ENCODE measurements at places on chromosomes 11 and 22.

DNA sequence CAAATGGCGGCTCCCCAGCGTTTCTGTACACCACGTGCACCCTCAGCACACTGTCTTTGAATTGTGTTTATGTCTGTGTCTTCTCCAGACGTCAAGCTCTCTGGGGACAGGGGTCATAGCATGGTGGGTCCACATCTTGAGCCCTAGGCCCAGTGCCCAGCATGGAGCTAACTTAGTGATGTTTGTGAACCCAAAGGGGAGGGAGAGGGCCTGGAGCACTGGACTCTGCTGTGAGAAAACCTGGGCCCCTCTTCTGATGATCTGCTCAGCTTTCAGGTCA lies 4.3 kb downstream of the MRGPRG start:
- H3K27me3 ChIP-seq: no peaks in the 10 kb centered on the region
- H3K36me3 ChIP-seq: no peaks in the 10 kb centered on the region
- no peaks in the 10 kb centered on the region for H3K4me1 ChIP-seq
- H3K4me3 ChIP-seq: no peak overlapping the region
- DNase-seq: no peak

- no peak overlapping the region for H3K27ac ChIP-seq
- no peak overlapping the region for H3K4me3 ChIP-seq
- no peaks in the 10 kb centered on the region for H3K36me3 ChIP-seq
- no peaks in the 10 kb centered on the region for H3K4me1 ChIP-seq
Observed at GRCh38 chr11:13884158-13884799, 78.2 kb upstream of the SPON1 start.

GRCh38 chr11:134659882-134660281 lies 247.8 kb upstream of the B3GAT1 start:
- no peaks in the 10 kb centered on the region for H3K4me1 ChIP-seq
- no peak overlapping the region for H3K4me3 ChIP-seq
- H3K27me3 ChIP-seq: no peaks in the 10 kb centered on the region

DNA sequence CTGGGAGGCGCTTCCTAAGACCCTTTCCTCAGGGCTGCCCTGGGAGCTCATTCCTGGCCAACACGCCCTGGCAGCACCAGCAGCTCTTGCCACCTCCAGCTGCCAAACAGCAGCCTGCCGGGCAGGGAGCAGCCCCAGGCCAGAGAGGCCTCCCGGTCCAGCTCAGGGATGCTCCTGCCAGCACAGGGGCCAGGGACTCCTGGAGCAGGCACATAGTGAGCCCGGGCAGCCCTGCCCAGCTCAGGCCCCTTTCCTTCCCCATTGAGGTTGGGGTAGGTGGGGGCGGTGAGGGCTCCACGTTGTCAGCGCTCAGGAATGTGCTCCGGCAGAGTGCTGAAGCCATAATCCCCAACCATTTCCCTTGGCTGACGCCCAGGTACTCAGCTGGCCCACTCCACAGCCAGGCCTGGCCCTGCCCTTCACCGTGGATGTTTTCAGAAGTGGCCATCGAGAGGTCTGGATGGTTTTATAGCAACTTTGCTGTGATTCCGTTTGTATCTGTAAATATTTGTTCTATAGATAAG lies 7.6 kb downstream of the SLC39A13 start:
- H3K4me3 ChIP-seq: no peak overlapping the region
- no peaks in the 10 kb centered on the region for H3K27me3 ChIP-seq
- peaks cover 56% of the 10 kb centered on the region for H3K36me3 ChIP-seq
- H3K4me1 ChIP-seq: peaks cover 22% of the 10 kb centered on the region
- peak overlapping the region; percentile 79 for H3K27ac ChIP-seq

GRCh38 chr11:68913188-68913587 lies 9.5 kb downstream of the IGHMBP2 start:
- no peaks in the 10 kb centered on the region for H3K4me1 ChIP-seq
- peaks cover 86% of the 10 kb centered on the region for H3K36me3 ChIP-seq
- H3K27me3 ChIP-seq: no peaks in the 10 kb centered on the region
- no peak for DNase-seq
- no peak overlapping the region for H3K27ac ChIP-seq
- no peak overlapping the region for H3K4me3 ChIP-seq

GRCh38 chr11:22342211-22343031 lies 4.2 kb downstream of the SLC17A6 start:
- no peak for DNase-seq
- H3K36me3 ChIP-seq: no peaks in the 10 kb centered on the region
- no peak overlapping the region for H3K27ac ChIP-seq
- H3K4me1 ChIP-seq: no peaks in the 10 kb centered on the region
- H3K4me3 ChIP-seq: no peak overlapping the region

GRCh38 chr22:36151006-36151595 lies 9.5 kb downstream of the APOL3 start:
- DNase-seq: no peak
- peak overlapping the region; percentile 46 for H3K27ac ChIP-seq
- H3K36me3 ChIP-seq: no peaks in the 10 kb centered on the region

GRCh38 chr11:10441652-10442503 lies 13.2 kb upstream of the AMPD3 start:
- H3K4me3 ChIP-seq: no peak overlapping the region
- DNase-seq: no peak
- no peaks in the 10 kb centered on the region for H3K36me3 ChIP-seq
- H3K4me1 ChIP-seq: no peaks in the 10 kb centered on the region
- no peaks in the 10 kb centered on the region for H3K27me3 ChIP-seq

GRCh38 chr11:78647266-78647915 lies 72.7 kb upstream of the NARS2 start:
- H3K27ac ChIP-seq: no peak overlapping the region
- H3K27me3 ChIP-seq: no peaks in the 10 kb centered on the region
- DNase-seq: peak; percentile 74
- H3K4me3 ChIP-seq: no peak overlapping the region
- no peaks in the 10 kb centered on the region for H3K36me3 ChIP-seq
- no peaks in the 10 kb centered on the region for H3K4me1 ChIP-seq

DNA sequence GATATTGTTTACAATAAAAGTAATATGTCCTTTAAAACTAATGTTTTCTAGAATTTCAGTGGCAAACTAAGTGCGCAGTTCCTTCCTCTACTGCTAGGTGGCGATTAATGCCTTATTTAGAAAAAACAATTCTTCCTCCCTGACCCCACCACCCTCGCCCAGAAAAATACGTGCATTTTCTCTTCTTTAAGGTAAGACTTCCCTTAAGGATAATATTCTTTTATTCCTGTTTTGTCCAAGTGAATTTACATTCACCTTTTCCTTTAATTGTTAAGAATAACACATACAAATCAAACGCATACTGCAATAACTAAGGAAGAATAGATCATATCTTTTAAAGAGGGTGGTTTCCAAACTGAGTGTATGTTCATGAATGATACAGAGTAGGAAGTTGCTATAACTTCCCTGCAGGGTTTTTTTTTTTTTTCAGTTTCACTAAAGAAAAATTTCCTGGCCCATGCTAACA lies 17.0 kb upstream of the PSMA1 start:
- H3K36me3 ChIP-seq: no peaks in the 10 kb centered on the region
- no peaks in the 10 kb centered on the region for H3K27me3 ChIP-seq
- peaks cover 10% of the 10 kb centered on the region for H3K4me1 ChIP-seq

- peaks cover 13% of the 10 kb centered on the region for H3K36me3 ChIP-seq
- H3K4me3 ChIP-seq: no peak overlapping the region
- peak overlapping the region; percentile 53 for H3K27ac ChIP-seq
- H3K27me3 ChIP-seq: no peaks in the 10 kb centered on the region
- DNase-seq: no peak
- H3K4me1 ChIP-seq: peaks cover 79% of the 10 kb centered on the region
Observed at GRCh38 chr22:20514658-20515406, 7.4 kb downstream of the MED15 start.

GRCh38 chr22:46849101-46849500 lies 86.7 kb downstream of the TBC1D22A start:
- H3K27me3 ChIP-seq: no peaks in the 10 kb centered on the region
- no peak overlapping the region for H3K4me3 ChIP-seq
- no peak for DNase-seq

DNA sequence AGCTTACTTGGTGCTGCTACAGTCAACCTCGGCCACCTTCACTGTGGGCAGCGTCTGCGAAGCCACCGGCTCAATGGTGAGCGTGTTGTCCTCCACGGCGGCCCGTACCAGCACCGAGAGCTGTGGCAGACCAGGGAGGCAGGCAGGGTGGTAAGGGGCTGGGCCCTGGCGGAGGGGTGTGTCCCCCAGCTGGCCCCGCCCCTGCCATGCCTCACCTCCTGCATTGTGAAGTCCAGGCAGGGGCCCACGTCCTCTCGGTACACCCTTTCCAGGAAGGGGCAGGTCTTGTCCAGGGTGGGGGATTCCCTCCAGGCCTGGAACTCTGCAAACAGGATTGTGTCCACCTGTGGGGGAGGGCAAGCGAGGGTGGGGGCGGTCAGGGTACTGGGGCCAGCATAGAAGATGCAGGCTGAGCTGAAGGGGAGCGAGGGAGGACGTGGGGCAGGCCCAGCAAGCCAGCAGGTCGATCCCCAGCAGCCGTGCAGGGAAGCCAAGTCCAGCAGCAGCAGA lies 12.8 kb downstream of the RAB3IL1 start:
- H3K4me3 ChIP-seq: no peak overlapping the region
- no peak for DNase-seq
- peaks cover 35% of the 10 kb centered on the region for H3K36me3 ChIP-seq

GRCh38 chr11:75112200-75112599 lies 15.5 kb upstream of the OR2AT4 start:
- H3K27me3 ChIP-seq: no peaks in the 10 kb centered on the region
- H3K27ac ChIP-seq: no peak overlapping the region
- no peak for DNase-seq
- H3K4me3 ChIP-seq: no peak overlapping the region

DNA sequence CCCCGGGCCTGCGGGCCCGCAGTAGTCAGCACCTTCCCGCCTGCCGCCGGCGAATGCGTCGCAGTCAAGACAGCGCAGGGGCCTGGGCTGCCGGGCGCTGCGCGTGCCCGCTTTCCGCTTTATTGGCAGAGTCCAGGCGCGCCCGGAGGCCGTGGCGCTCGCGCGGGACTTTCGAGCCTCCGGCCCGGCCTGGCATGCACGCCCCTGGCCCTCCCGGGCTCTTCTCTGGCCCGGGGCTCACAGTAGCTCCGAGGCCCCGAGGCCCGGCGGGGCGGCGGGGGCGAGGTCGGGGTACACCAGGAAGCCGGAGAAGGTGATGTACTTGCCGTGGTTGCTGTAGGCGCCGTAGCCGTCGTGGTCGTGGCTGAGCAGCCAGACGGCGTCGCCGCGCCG lies 3.1 kb downstream of the FAM180B start:
- peaks cover 30% of the 10 kb centered on the region for H3K4me1 ChIP-seq
- peaks cover 4% of the 10 kb centered on the region for H3K36me3 ChIP-seq
- peak overlapping the region; percentile 41 for H3K4me3 ChIP-seq
- no peak overlapping the region for H3K27ac ChIP-seq
- peaks cover 6% of the 10 kb centered on the region for H3K27me3 ChIP-seq

DNA sequence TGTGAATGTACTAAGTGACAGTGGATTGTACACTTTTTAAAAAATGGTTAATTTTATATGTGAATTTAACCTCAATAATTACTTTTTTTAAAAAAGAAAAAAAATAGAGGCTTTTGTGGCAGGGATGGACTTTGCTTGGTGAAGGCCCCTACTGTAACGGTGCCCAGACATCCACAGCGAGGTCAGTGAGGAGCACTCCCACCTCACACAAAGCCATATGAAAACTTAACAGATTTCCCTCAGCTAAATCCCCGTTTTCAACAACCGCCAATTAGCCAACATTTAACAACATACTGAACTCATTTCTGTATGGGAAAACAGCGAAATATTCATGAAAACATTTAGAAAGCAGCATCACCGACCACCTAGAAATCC lies 642 bp upstream of the C11orf58 start:
- H3K27me3 ChIP-seq: no peaks in the 10 kb centered on the region
- peak overlapping the region; percentile 83 for H3K4me3 ChIP-seq

DNA sequence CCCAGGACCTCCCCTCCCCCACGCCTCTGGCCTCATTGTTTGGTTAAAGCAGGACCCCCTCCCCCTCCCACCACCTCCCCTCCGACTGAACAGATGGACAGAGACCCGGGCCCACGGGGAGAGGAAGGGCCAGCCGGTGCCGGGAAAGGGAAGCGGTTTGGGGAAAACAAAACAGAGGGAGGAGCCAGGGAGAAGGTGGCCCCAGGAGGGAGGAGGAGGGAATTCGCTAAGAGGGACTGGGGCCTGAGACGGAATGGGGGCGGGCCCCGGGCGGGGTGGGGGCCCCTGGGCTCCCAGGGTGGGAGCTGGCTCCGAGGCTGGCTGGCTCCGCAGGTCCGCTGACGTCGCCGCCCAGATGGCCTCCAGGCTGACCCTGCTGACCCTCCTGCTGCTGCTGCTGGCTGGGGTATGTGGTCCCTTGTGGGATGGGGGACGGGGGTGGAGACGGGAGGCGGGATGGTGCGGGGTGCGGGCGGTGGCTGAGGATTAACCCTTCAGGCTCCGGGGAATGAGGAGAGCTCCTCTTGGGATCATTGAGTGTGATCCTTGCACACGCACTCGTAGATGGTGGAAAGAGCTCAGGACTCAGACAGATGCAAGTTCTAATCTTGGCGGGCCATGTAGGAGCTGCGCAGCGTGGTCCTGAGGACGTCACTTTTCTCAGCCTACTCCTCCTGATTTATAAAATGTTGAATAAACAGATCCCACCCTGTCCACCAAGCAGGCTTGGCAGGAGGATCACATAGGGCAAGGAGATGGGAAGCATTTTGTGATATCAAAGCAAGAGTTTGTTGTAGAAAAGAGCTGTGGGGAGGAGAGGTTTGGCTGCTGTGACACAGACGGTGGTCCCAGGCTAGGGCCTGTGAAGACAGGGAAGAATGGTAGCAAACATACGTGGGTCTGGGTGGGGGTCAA lies 688 bp downstream of the SERPING1 start:
- H3K36me3 ChIP-seq: peaks cover 3% of the 10 kb centered on the region
- H3K27me3 ChIP-seq: no peaks in the 10 kb centered on the region
- H3K4me1 ChIP-seq: peaks cover 30% of the 10 kb centered on the region

DNA sequence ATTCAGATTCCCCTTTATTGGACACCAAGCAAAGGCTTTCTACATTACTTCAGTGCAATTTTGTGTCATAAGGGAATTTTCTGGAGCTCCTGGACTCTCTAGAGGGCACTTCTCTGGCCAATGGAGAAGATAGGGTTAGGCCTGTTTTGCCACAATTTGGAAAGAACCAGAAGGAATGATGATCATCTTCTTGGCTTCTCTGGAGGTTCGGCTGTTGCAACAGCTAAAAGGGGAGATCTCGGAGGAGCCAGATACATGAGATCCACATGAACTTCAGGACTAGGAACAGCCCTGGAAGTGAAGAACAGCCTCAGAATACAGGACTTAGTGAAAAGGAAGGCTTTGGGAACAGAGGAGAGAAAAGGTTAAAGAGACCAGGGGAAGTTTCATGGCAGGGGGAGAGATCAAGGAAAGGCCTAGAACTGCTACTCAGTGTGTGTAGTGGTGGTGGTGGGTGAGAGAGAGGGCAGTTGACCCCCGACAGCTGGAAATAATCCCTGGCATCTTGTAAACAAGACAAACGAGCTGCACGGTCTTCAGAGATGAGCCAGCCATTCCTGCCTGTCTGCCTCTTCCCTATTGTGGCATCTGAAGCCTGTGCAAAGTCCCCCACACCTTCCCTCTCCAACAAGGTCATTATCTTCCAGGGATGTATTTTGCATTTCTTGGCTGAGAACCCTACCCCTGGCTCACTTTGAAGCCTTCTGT lies 83.8 kb downstream of the CCDC81 start:
- no peaks in the 10 kb centered on the region for H3K36me3 ChIP-seq
- no peaks in the 10 kb centered on the region for H3K27me3 ChIP-seq
- no peak overlapping the region for H3K4me3 ChIP-seq

- H3K27me3 ChIP-seq: no peaks in the 10 kb centered on the region
- peak overlapping the region; percentile 94 for H3K27ac ChIP-seq
- no peak for DNase-seq
- H3K36me3 ChIP-seq: no peaks in the 10 kb centered on the region
- no peak overlapping the region for H3K4me3 ChIP-seq
- peaks cover 77% of the 10 kb centered on the region for H3K4me1 ChIP-seq
Observed at GRCh38 chr11:94131718-94132115, 3.1 kb downstream of the PANX1 start.
